ENCODE measurements at places on chromosomes 4 and X.

GRCh38 chr4:113435893-113436292 is 325.6 kb downstream of the CAMK2D start:
- peak; percentile 92 for DNase-seq

DNA sequence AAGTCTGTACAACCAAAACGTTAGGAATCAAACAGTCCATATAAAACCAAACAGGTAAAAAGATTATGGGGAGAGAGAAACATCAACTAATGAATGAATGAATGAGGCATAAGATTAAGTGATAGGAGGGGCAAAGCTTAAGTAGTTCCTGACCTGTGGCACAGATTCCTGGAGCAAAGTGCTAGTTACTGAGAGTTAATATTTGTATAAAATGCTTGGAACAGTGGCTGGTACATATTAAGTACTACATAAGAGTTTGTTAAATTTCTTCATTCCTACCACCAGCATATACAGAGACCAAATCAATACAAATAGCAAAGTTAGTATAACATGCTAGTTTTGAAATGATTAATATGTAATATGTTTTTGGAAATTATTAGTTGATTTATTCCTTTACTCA is 363.7 kb downstream of the ADAM29 start:
- no peak for DNase-seq

DNA sequence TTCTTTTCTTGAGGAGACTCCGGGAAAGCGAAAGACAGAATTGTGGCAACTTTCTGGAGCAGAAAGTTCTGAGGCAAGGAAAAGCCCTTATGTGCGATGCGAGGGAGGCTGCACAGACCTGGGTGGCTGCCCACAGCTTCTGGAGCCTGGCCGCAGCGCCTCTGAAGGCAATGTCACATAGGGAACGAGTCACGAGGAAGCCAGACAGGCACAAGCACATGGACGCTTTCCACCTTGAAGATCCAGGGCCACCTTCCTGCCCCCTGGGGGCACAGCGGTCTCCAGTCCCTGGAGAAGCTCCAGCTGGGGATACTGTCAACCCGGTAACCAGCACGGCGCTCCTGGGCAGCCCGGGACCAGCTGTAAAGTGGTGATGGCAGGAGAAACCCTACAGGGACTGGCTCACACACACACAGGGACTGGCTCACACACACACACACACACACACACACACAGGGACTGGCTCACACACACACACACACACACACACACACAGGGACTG is 69.8 kb downstream of the MTNR1A start:
- peak; percentile 44 for DNase-seq

GRCh38 chr4:114132199-114132598 is 152.8 kb upstream of the ARSJ start:
- DNase-seq = no peak

- DNase-seq = no peak
These were observed 636.5 kb upstream of the FRG1 start for GRCh38 chr4:189304167-189304566.

DNA sequence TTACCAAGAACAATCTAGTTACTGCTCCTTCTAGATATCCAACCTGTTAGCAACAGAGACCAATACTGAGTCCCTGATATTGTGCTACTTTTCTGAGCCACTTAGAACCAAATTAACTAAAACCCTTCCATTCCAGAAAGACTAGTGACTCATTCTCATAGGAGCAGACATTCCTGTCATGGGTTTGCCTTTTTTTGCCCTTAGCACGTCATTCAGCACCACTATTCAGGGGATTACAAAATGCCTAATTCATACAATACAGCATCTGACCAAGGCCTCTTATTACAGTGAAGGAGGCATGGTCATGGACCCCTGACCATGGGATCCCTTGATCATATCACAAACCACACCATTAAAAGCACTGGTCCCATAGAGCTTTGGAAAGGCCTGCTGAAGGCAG is 123.8 kb upstream of the CXCL13 start:
- peak; percentile 57 for DNase-seq

- DNase-seq = peak; percentile 42
These were observed 372.6 kb upstream of the TECRL start for GRCh38 chr4:64781737-64782326.

GRCh38 chr4:101064541-101065180 is 282.7 kb downstream of the PPP3CA start:
- DNase-seq = no peak

GRCh38 chr4:28565396-28565795 is 1704.8 kb downstream of the STIM2 start:
- DNase-seq = peak; percentile 9

GRCh38 chr4:77009511-77010115 is 60.1 kb downstream of the SEPTIN11 start:
- DNase-seq = no peak

GRCh38 chr4:180598281-180598680 is 1644.9 kb upstream of the TENM3 start:
- no peak for DNase-seq

- DNase-seq = no peak
These were observed 5.1 kb downstream of the CTSO start for GRCh38 chr4:155948541-155948940.

DNA sequence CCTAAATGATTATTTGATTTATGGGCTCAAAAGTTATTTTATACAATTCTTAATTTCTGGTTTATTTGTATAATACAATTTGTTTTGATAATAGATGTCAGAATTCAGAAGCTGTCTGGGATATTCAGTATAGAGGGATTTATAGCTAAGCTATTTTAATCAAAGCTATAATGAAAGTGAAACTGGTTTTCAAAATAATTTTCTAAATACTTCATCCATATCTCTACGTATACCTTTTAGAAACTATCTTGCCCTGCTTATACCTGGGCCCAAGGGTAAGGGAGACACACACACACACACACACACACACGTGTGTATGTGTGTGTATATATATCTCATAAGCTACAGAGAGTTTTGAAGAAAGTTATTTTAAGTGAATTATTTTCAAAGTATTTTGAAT is 2.9 kb downstream of the TMEM131L start:
- no peak for DNase-seq

DNA sequence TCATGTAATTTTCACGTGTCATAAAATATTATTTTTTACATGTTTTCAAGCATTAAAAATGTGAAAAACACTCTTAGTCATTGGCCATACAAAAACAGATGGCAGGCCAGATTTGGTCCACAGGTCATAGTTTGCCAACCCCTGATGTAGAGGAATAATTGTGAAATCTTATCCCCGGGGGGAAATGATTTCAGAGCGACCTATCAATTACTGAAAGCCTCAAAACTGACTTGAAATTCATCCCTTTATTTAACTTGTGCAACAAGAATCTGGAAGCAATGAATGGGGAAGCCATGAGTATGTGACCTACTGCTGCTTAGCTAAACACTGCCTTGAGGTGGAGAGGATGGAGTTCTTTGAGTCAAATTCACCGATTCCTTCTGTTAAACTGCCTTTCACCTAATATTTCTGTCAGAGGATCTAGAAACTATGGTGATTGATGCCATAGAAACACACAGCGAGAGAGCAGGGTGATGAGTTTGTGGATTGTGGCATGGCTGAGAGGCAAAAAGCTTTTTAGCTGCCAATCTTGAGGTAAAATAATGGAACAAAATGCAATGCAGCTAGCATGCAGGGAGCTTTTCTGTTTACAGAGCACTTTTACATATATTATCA is 30.3 kb upstream of the BRS3 start:
- DNase-seq = no peak

DNA sequence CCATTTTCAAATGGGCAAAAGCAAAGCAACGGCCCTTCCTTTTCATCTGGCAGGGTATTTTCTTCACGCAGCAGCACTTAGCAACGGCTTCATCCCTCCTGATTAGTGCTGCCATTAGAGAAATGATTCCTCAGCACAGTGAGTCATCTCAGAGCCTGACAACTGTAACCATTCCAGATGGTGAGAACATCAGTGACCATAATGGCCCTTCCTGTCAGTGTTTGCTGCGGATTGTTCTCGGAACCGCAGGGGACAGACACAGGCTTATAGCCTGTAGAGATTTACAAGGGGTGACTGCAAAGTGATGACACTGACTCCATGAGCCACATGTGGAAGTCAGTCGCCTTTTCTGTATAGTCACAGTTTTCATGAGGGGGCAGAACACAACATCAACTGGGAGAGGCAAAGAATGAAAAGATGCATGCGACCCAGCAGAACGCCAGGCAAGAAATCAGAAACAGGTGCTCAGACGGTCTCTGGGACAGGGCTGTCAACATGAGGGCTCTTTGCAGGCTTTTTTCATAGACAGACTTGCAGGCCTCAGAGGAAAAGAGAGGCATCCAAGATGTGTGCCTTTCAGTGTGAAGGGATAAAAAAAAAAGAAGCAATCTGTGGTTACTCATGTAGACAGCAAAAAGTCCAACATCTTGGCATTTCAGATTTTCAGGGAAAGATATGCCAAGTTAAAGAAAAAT is 69.9 kb upstream of the FBXW7 start:
- peak; percentile 88 for DNase-seq

DNA sequence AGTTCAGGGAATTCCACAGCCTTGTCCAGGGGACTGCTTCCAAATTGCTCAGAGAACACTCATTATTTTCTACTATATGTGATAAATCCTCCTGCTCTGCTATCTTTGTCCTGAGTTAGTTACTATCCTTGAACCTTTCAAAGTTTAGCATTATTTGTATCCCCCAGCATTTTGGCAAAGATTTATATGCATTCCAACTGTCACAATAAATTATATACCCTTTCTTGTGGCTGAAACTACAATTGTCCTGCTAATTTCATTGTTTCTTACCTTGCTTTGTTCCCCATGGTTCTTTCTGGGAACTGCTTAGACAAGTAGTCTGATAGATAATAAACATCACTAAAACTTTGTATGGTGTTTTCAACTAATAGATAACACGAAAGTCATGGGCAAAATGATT is 40.5 kb downstream of the TECRL start:
- no peak for DNase-seq

DNA sequence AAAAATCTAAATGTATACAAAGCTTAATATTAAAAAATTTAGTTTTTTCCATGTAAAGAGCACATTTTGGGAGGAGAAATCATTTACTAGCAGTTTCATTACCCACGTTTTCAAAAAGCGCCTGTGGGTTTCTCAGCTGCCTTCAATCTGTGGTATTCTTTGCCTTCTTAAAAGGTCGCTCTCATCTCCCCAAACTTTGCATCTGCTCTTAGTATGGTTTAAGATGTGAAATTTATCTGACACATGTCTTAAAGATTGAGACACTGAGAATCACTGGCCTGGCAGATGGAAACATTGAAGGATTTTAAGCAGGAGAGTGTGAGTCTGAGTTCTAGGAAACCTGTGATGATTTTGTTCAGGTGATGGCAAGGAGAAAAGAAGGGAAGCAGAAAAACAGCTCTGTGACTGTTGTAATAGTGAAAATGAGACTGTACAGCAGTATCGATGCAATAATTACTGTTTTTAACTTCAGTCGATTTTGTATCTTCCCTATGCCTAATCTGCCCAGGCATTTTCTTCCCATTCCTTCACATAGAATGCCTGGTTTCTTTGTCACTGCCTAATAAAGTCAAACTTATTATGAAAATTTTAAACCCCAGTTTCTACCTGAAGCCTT is 75.9 kb downstream of the PAQR3 start:
- DNase-seq = peak; percentile 3

GRCh38 chr4:126583509-126583908 is 1049.2 kb upstream of the INTU start:
- DNase-seq = peak; percentile 33

- no peak for DNase-seq
These were observed 60.7 kb upstream of the PGM2 start for GRCh38 chr4:37765741-37766140.

GRCh38 chr4:76532805-76533204 is 97.8 kb downstream of the SHROOM3 start:
- no peak for DNase-seq

DNA sequence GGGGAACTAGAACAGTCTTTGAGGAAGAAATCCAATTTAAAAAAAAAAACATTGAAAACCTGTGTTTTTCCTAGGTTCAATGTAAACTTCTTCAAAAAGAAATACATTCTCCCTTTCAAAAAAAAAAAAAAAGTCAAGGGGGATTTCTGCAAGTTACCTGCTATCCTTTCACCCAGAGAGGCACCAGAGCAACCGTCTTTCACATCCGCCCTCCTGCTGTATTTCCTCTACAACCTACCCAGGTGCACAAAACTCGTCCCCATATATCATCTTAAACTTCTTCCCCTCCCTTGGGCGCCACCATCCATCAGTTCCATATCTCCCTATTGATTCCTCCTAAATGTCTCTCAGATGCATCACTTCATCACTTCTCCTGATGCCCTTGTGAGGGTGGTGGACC is 74.5 kb downstream of the NR3C2 start:
- no peak for DNase-seq

DNA sequence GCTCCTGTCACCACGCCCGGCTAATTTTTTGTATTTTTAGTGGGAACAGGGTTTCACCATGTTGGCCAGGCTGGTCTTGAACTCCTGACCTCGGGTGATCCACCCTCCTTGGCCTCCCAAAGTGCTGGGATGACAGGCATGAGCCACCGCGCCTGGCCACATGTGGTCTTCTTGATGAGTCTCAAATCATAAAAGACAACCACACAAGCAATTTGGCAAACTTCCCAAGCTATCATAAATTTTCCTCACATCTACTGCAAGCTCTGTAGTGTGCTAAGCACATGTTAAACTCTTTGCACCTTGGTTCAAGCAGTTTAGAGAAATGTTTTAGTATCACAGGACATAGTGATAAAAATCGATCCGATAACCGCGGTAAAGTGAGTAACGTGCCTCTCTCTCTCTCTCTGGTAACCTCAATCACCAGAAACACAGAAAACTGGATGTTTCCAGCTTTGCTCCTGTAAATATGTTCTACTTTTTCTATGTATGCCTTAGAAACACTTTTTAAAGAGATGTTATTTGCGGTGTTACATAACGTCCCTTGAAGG is 256.8 kb downstream of the DHRSX start:
- peak; percentile 12 for DNase-seq

- no peak for DNase-seq
These were observed 5.2 kb upstream of the ARX start for GRCh38 chrX:25020905-25021449.

DNA sequence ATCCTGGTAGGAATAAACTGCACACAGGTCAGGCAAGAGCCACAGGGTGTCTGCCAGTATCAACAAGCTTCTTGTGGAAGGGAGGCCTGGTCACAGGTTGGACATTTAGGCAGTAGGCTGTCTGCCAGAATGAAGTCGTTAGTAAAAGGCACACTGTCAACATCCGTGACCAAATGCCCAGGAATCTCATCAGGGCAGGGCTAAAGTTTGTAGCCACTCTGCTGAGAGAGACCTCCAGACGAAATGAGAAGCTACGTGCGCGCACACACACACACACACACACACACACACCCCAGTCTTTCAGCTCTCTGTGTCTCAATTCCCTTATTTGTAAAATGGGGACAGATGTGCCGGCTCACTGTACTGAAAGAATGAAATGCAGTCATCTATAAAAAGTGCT is 408.7 kb upstream of the ZFP42 start:
- DNase-seq = no peak

- DNase-seq = peak; percentile 34
These were observed 45.2 kb downstream of the LNX1 start for GRCh38 chr4:53545942-53546581.
